Tongue (tissue), 3 donors: ENCODE measurements at places on chromosomes 1 and 21. TPM values are rescaled to one million over a fixed set of nuclear protein-coding genes. Genes with fewer than 3 reads are reported as not detected.

The LRP8 gene
- 1.5 TPM for total RNA-seq

The AK5 gene
- 4.8 TPM for total RNA-seq

The THEM5 gene
- not detected for total RNA-seq

The TRIM62 gene
- total RNA-seq, result 4.4 TPM

The LCE2B gene
- not detected for total RNA-seq
